ENCODE measurements at places on chromosomes 3 and 15. TPM values are rescaled to one million over a fixed set of nuclear protein-coding genes. Genes with fewer than 3 reads are reported as not detected.

The ADGRG7 gene
- total RNA-seq = 0.16 TPM

- no peak overlapping the region for H3K4me3 ChIP-seq
- no peaks in the 10 kb centered on the region for H3K27me3 ChIP-seq
- H3K4me1 ChIP-seq = no peaks in the 10 kb centered on the region
- no peak overlapping the region for H3K27ac ChIP-seq
Observed at GRCh38 chr15:96247621-96248305, 82.7 kb upstream of the NR2F2 start.

The PLA2G4E gene
- total RNA-seq = 0.31 TPM

The GPR149 gene
- total RNA-seq = 0.31 TPM

- H3K27me3 ChIP-seq = no peaks in the 10 kb centered on the region
- no peak overlapping the region for H3K27ac ChIP-seq
- DNase-seq = no peak
- H3K36me3 ChIP-seq = no peaks in the 10 kb centered on the region
- no peaks in the 10 kb centered on the region for H3K4me1 ChIP-seq
Observed at GRCh38 chr3:58557491-58557890, 19.7 kb downstream of the FAM107A start.

GRCh38 chr3:141243271-141243707, 11.7 kb downstream of the PXYLP1 start:
- H3K27me3 ChIP-seq = no peaks in the 10 kb centered on the region
- no peak overlapping the region for H3K27ac ChIP-seq
- no peak for DNase-seq
- H3K36me3 ChIP-seq = no peaks in the 10 kb centered on the region
- H3K4me1 ChIP-seq = peaks cover 4% of the 10 kb centered on the region

The TGFBR2 gene
- 18.7 TPM for total RNA-seq

- H3K27ac ChIP-seq = no peak overlapping the region
- peaks cover 14% of the 10 kb centered on the region for H3K4me1 ChIP-seq
- no peaks in the 10 kb centered on the region for H3K27me3 ChIP-seq
Observed at GRCh38 chr15:71323584-71323983, 208.3 kb downstream of the THSD4 start.

- no peaks in the 10 kb centered on the region for H3K36me3 ChIP-seq
- peaks cover 3% of the 10 kb centered on the region for H3K4me1 ChIP-seq
- peak within 1 kb of the TSS; percentile 45 for H3K4me3 ChIP-seq
- H3K27ac ChIP-seq = no peak within 1 kb of the TSS
- no peak for DNase-seq
- no peaks in the 10 kb centered on the region for H3K27me3 ChIP-seq
Observed at GRCh38 chr3:45145681-45146614, at the start of gene CDCP1. Gene CDCP1, minus strand, starts transcription at chr3:45146378. Its CDS starts 91 bp downstream, at chr3:45146287.

The GANC gene
- 63.4 TPM for total RNA-seq

GRCh38 chr15:78840661-78841375, 29.6 kb upstream of the ADAMTS7 start:
- no peak for DNase-seq
- no peaks in the 10 kb centered on the region for H3K36me3 ChIP-seq
- H3K27ac ChIP-seq = no peak overlapping the region
- no peak overlapping the region for H3K4me3 ChIP-seq

The C3orf85 gene
- not detected for total RNA-seq

- H3K36me3 ChIP-seq = no peaks in the 10 kb centered on the region
- no peaks in the 10 kb centered on the region for H3K4me1 ChIP-seq
- no peak overlapping the region for H3K4me3 ChIP-seq
- no peak overlapping the region for H3K27ac ChIP-seq
- no peaks in the 10 kb centered on the region for H3K27me3 ChIP-seq
Observed at GRCh38 chr3:49324768-49325167, 15.1 kb downstream of the USP4 start.

DNA sequence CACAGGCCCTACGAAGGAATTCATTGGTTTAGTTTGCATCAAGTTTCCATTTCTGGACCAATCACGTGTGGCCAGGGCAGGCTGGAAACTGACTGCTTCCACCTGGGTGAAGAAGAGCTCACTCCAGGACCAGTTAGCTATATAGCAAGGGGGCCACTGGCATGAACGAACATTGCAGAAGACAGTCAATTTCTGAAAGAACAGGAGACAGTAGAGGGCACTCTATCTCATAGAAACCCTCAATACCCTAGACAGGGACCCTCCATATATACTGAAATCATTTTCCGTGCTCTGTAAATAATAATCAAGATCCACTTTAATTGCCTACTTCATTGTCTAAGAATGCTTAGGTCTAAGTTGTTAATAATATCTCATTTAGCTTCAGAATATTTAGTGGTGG, 215.6 kb downstream of the CADPS start:
- no peaks in the 10 kb centered on the region for H3K27me3 ChIP-seq
- H3K4me3 ChIP-seq = no peak overlapping the region
- H3K4me1 ChIP-seq = no peaks in the 10 kb centered on the region

DNA sequence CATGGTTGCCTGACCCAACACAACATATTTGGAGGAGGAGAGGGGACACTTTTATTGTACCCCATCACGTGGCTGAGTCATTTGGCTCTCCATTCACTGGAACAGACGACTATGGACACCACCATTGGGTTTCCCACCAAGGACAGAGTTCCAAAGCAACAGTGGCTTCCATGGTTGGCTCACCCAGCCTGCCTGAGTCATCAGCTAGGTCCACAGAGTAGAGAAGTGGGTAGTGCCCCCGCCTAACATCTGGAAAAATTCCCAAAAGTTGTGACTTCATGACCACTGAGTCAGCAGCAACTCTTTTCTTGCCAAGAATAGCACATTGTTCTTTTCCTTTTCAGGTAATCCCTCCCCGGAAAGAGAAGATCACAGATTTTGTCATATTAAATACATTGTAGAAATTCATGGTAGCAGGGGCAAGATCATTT, 3.0 kb upstream of the PPP1R2 start:
- H3K36me3 ChIP-seq = no peaks in the 10 kb centered on the region
- no peak overlapping the region for H3K27ac ChIP-seq
- H3K4me3 ChIP-seq = no peak overlapping the region
- no peaks in the 10 kb centered on the region for H3K27me3 ChIP-seq
- no peak for DNase-seq

The NIT2 gene
- 22.9 TPM for total RNA-seq

- no peaks in the 10 kb centered on the region for H3K27me3 ChIP-seq
- H3K27ac ChIP-seq = no peak overlapping the region
- no peaks in the 10 kb centered on the region for H3K36me3 ChIP-seq
- no peak for DNase-seq
- H3K4me3 ChIP-seq = no peak overlapping the region
- no peaks in the 10 kb centered on the region for H3K4me1 ChIP-seq
Observed at GRCh38 chr15:42110367-42110766, 16.0 kb upstream of the PLA2G4D start.

The SRGAP3 gene
- 65.9 TPM for total RNA-seq

DNA sequence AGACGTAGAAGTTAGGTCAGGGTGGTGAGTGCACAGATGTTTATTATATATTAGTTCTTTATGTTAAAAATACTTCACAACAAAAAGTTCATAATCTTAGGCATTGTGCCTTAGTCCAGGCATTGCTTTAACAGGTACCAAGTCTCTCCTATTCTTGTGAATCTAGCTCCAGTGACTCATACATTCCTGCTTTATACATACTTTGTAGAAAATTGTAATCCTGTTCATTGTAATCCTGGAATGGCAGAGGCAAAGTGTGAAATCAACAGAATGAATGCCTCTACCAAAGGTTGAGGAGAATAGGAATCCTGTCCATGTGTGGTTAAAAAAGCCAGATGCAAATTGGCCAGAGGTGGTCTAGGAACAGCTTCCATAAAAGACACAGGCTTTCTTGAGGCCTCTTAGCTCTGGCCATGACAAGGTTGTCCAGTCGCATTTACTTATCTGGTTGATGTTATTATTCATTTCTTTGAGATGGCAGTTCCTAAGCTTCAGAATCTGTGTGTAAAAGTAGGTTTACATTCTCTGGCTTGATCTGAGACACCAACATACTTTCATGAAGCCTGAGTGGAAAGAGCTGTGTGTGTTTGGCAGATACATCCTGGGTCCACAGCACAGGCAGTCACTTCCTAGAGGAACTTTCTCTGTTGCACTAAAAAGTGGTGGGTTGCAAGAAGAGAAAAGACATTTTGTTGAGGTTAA, 109.0 kb downstream of the CDIN1 start:
- no peaks in the 10 kb centered on the region for H3K4me1 ChIP-seq
- H3K27me3 ChIP-seq = no peaks in the 10 kb centered on the region
- no peak for DNase-seq
- no peak overlapping the region for H3K4me3 ChIP-seq

DNA sequence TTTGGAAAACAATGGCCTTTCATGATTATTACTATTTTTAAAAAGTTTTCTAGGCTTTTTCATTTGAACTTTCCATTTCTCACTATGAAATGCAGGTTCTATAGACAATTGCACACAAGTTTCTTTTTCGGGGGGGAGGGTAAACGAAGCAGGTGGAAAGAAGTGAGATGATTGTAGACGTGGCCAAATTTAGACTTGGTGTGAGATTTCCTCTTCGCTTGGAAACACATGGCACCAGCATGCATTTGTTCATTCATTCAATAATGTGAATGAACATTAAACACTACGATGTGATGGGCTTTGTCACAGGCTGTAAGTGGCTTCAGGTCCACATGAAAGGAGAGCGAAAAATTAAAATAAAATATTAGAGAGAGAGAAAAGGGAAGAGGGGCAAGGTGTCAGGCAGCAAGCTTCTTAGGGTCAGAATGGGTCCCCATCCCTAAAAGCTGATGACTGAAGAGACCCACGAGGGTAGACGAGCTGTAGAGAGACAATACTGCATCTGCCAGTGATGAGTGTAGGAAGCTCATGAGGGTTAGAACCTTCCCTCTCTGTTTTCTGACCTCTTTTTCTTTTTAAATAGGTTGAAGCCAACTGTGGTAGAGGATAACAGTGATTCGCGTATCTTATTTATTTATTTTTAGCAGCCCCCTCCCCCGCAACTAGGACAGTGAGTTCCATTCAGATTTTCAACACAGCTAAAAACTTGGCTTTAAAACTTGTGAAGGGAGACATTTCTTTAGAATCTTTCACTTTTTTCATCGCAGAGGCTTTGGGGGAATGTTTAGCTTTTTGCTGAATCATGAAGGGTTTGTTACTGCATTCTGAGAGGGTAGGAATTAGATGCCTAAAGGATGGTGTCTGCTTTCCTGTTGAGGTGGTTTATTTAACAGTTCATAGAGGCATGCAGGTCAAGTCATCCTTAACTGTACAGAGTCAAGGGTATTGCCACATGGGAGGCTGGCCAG, 36.2 kb downstream of the GAP43 start:
- peaks cover 10% of the 10 kb centered on the region for H3K4me1 ChIP-seq
- H3K36me3 ChIP-seq = no peaks in the 10 kb centered on the region
- peak overlapping the region; percentile 92 for H3K27ac ChIP-seq
- H3K27me3 ChIP-seq = no peaks in the 10 kb centered on the region

DNA sequence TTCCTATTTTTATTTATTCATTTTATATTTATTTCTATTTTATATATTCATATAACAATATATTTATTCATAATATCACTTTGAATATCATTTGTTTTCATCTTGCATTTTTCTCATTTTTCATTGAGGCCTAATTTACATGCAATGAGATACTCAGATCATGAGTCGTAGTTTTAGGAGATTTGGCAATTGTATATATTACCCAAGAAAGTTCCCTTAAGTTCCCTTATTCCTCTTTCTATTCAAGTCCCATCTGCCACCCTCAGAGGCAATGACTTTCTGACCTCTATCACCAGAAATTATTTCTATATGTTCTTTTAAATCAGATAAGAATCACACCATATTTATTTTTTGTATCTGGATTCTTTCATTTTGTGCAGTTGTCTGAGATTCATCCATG, 329.1 kb upstream of the TPRG1 start:
- H3K27ac ChIP-seq = no peak overlapping the region
- no peaks in the 10 kb centered on the region for H3K36me3 ChIP-seq
- no peak for DNase-seq
- H3K4me1 ChIP-seq = peaks cover 17% of the 10 kb centered on the region
- no peaks in the 10 kb centered on the region for H3K27me3 ChIP-seq
- no peak overlapping the region for H3K4me3 ChIP-seq

The NOX5 gene
- 12.2 TPM for total RNA-seq

DNA sequence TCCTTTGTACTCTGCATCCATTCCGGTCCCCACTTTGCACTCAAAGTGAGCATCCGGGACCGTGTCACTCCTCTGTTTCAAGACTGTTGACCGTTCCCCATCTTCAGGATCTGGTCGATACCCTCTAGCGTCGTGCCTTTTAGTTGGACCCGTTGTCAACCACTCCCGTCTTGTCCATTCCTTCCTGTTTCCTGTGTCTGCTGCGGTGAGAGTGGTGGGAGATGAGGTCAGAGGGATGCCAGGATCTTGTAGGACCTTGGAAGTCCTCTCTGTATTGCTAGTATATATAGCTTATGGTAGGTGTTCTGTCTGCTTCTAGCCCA, 624 bp downstream of the BRK1 start:
- peak overlapping the region; percentile 80 for H3K27ac ChIP-seq
- no peaks in the 10 kb centered on the region for H3K27me3 ChIP-seq
- H3K4me3 ChIP-seq = peak overlapping the region; percentile 94
- peaks cover 18% of the 10 kb centered on the region for H3K4me1 ChIP-seq
- DNase-seq = no peak
- no peaks in the 10 kb centered on the region for H3K36me3 ChIP-seq

DNA sequence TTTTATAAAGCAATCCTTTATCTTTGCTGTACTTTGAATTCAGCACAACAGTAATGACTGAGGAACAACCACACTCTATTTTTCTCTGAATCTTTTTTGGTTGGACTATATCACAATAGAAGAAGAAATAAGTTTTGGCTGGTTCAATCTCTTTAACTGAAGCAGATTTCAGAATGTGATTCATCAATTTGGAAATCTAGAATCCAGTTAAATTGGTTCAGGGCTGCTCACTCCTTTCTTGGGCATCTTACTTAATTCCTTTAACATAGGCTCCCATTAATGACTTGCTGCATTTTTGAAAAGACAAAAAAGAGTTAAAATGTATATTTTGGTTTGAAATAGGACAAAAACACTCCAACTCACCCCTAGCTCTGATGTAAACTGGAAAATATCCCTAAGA, 688.3 kb upstream of the NECTIN3 start:
- H3K36me3 ChIP-seq = no peaks in the 10 kb centered on the region
- no peak overlapping the region for H3K4me3 ChIP-seq
- no peaks in the 10 kb centered on the region for H3K27me3 ChIP-seq
- H3K27ac ChIP-seq = no peak overlapping the region
- DNase-seq = no peak

The CCR8 gene
- not detected for total RNA-seq

GRCh38 chr3:53809267-53809666, 37.0 kb downstream of the CHDH start:
- H3K27ac ChIP-seq = no peak overlapping the region
- H3K4me1 ChIP-seq = peaks cover 6% of the 10 kb centered on the region
- no peak overlapping the region for H3K4me3 ChIP-seq
- DNase-seq = peak; percentile 3
- H3K36me3 ChIP-seq = no peaks in the 10 kb centered on the region

The SCN5A gene
- total RNA-seq = 0.99 TPM

DNA sequence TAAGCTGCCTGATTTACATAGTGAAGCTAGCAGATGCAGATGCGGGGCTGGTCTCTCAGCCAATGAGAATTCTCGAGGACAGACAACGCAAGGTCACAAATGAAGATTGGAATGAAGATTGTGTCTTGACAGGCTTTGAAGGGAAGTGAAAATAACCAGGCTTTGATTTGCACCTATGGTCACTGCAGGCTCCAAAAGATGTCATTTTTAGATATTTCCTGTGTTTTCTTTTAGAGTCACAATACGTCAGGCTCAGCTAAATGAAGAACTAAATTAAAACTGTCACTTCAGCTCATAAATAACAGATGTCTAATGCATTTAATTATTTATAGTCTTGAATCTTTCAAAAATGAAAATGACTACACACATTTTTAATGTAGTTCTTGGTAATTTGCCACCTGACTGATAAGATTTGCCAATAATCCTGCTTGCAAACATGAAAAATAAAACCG, 99.5 kb downstream of the SQOR start:
- no peak overlapping the region for H3K27ac ChIP-seq
- no peaks in the 10 kb centered on the region for H3K27me3 ChIP-seq
- H3K36me3 ChIP-seq = no peaks in the 10 kb centered on the region
- H3K4me1 ChIP-seq = no peaks in the 10 kb centered on the region
- no peak overlapping the region for H3K4me3 ChIP-seq
- DNase-seq = no peak

All from testis (tissue), 5 donors.